Activated T-cell treated with anti-CD3 and anti-CD28 coated beads, Interleukin-2, amount 50 U/mL, for 4 hours (primary cell): ENCODE measurements at places on chromosomes 1 and 21. TPM values are rescaled to one million over a fixed set of nuclear protein-coding genes. Genes with fewer than 3 reads are reported as not detected.

IL20 gene
- total RNA-seq = not detected

TGFBR3 gene
- 20.0 TPM for total RNA-seq

RXFP4 gene
- total RNA-seq = not detected

IKBKE gene
- total RNA-seq = 16.1 TPM

DNA sequence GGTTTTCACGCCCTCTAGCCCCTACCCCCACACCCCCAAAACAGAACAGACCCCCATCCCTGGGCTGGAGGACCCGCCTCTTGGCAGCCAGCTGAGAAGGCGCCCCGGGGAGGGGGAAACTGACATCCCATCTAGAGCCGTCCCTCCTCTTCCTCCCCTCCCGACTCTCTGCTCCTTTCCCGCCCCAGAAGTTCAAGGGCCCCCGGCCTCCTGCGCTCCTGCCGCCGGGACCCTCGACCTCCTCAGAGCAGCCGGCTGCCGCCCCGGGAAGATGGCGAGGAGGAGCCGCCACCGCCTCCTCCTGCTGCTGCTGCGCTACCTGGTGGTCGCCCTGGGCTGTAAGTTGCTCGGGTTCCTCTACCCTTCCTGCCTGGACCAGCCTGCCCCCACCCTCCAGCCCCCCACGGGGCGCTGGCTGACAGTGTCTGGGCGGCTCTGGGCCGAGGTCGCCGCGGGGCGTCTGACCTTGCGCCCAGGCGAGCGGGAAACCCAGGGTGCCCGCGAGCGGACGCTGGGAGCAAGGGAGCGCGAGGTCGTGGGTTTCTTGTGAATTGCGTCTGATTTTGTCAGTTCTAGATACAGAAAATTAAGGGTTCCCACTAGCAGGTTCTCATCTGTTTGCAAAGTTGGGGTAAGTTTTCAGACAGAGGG lies 618 bp downstream of the JAM2 start:
- DNase-seq = peak; percentile 38

- no peak for DNase-seq
These were observed 61.0 kb downstream of the ATP5PO start for GRCh38 chr21:33854604-33855003.

DNA sequence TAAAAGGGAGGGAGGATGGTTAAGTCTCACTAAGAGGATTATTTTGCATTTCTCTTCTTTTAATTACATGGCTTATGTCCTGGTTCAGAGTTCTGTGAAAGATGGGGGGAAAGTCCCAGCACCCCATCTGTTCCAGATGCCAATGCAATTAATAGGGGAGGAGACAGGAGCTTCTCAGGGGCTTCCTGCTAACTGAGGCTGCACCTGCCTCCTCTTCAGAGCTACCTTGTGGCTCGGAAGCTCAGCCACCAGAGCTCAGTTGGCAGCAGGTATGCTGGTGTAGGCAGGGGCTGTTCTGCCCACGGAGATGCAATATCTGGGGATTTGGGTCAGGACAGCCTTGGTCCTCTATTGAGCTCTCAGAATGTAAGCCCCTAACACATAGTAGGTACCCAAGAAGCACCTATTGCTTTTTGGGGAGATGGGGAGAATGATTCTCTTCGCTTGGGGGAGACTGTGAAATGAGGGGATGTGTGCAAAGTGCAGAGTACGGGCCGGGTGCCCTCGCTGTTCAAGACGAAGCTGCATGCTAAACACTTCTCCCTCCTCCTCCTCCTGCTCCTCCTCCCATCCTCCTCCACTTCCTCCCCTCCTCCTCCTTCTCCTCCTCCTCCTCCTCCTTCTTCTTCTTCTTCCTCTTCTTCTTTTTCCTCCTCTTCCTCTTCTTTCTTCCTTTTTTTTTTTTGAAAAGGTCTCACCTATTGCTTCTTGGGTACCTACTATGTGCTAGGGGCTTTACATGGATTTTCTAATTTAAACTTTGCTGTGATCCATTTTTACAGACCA lies 279.0 kb downstream of the PTPRU start:
- DNase-seq = no peak

- peak; percentile 63 for DNase-seq
These were observed 81.4 kb downstream of the TGFBR3 start for GRCh38 chr1:91804546-91805023.

- DNase-seq = no peak
These were observed 58.7 kb downstream of the SMYD3 start for GRCh38 chr1:246448373-246448772.

DNA sequence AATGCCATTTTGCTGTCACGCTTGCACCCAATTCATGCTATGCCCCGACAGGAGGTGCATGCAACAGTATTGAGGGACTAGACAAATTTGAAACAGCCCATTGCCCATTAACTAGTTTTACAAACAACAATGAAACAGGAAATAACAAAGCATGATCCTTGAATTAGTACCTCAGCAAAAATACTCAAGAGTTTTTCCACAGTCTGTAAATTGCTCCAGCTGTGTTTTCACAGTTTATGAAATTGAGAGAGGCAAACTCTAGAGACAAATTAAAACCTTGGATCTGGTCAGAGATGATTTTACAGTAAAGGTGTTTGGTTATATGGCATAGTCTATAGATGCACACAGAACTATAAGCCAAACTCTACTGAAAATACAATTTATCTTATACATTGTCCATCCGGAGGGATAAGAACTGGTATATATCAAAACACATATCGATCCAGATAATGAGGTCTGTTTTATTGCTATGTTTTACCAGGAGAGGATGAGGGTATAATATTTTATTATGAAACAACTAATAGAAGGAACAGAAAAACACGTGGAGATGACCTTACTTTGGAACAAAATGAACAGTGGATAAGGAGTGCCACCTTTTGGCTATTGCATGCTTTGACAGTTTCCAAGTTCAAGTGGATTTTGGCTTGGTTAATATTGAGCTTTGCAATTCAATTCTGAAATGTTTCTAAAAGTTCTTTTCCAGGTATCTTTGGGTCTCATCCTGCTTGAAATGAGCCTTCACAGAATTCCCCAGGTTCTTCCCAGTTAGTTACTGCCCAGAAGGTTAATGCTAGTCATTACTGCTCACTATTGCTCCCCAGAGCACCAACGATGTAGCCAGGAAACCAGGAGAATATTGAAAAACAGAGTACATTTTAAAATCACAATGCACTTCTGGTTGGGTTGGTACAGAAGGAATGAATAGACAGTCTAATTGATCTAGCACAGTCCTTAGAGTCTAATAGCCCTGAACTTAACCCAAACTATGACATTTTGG lies 45.7 kb downstream of the ZC3H11B start:
- no peak for DNase-seq

DNA sequence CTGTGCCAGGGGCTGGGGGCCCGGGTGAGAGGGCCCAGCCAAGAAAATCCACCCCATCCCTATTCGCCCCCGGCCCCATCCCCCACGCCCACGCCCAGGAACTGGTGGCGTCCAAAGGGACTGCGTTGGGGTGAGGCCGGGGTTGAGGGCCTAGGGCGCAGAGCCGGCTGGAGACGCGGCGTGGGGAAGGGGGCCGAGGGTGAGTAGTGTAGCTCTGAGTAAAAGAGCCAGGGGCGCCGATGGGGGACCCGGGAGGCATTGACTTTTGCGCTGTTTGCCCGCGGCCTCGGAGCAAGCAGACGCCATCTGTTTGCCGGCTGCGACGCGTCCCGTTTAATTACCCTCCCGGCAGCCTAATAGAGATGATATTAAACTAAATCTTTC lies 3.5 kb upstream of the DMRTA2 start:
- DNase-seq = no peak

- no peak for DNase-seq
These were observed 3.9 kb downstream of the DENND1B start for GRCh38 chr1:197771386-197771785.

- DNase-seq = no peak
These were observed 30.3 kb downstream of the TEX35 start for GRCh38 chr1:178543290-178543607.

- no peak for DNase-seq
These were observed 130.8 kb downstream of the HMCN1 start for GRCh38 chr1:185864889-185865517.

- DNase-seq = no peak
These were observed 69.3 kb upstream of the BCAR3 start for GRCh38 chr1:93750955-93751354.

DNA sequence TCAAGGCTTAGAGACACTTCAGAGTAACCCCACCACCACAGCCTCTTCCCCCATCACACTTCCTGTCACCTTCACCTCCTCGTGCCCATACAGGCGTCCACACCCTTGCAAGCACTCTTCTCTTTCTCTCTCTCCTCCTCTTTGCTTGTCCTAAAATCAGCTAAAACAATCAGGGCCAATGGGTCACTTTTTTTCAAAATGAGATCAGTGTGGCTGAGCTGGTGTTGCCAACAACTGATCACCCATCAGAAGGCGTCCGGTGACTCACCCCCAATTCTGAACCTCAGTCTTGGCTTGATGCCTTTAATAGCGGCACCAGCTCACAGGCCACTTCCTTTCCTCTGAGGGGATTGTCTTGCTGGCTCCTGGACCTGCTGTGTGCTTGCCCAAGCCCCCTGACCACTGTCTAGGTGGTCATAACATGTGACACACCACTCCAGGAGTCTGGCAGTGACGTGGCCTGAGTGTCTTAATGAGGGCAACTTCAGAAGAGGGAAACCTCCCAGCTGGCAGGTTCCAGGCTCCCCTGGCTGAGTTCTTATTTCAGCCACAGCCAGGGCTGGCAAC lies 1.6 kb downstream of the DRAXIN start:
- DNase-seq = peak; percentile 16
